ENCODE measurements at places on chromosomes 4 and X. TPM values are rescaled to one million over a fixed set of nuclear protein-coding genes. Genes with fewer than 3 reads are reported as not detected.

DNA sequence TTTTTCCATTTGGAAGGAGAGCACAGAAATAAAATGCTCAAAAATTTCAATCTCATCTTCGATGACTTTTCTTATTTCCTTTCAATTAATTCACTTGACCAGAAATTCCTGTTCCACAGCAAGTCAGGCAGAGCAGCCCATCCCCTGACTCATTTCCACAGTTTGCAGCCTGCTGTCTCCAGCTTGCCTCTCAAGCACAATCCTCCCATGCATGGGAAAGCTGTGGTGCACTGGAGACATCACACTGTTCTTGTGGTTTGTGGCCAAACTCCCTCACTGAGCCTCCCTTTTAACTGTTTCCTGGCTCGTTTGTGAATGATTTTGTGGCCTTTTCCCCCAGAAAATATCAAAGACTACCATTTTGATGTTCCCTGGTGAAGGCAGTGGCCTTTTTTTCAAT, 114.0 kb upstream of the ENPEP start:
- no peak for DNase-seq

NEIL3 gene
- 0.11 TPM for total RNA-seq

DNA sequence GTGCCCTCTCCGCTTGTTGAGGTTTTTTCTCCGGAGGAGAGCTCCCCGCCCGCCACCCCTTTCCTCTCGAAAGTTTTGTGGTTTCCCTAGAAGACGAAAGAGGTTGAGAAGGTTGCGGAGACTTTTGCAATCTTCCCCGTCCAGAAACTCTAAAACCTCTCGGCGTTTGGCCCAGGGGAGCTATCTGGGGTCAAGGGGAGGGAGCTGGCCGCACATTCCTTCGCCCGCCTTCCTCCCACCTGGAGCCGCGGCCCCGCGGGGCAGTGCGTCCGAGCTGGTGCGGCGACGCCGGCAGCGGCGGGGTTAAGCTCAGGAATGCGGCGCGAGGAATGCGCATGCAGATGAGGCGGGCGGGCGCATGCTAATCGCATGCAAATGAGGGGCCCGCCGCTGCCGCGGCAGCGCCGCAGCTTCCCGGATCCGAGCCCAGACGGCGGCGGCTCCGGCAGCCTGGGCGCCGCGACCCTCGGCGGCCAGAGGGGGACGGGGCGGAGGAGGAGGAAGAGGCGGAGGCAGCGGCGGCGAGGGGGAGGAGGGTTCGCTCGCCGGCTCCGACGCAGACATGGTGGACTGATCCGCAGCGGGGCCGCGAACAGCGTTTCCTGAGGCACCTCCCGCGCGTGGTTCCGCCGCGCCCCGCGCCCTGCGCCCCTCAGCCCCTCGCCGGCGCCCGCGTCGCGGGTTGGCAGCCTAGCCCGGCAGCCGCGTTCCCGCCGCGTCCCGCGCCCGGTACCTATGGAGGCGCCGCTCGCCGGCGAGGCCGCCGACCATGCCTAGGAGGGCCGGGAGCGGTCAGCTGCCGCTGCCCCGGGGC, at the start of gene WWC2:
Gene WWC2, plus strand, starts transcription at position 535 of the 814 bp plus-strand sequence. Its CDS starts 235 bp downstream, at position 770.
- peak; percentile 91 for DNase-seq

GRCh38 chrX:44099366-44099765, 126.2 kb upstream of the NDP start:
- no peak for DNase-seq

GRCh38 chr4:8538703-8539567, 41.3 kb upstream of the GPR78 start:
- DNase-seq, result no peak

DNA sequence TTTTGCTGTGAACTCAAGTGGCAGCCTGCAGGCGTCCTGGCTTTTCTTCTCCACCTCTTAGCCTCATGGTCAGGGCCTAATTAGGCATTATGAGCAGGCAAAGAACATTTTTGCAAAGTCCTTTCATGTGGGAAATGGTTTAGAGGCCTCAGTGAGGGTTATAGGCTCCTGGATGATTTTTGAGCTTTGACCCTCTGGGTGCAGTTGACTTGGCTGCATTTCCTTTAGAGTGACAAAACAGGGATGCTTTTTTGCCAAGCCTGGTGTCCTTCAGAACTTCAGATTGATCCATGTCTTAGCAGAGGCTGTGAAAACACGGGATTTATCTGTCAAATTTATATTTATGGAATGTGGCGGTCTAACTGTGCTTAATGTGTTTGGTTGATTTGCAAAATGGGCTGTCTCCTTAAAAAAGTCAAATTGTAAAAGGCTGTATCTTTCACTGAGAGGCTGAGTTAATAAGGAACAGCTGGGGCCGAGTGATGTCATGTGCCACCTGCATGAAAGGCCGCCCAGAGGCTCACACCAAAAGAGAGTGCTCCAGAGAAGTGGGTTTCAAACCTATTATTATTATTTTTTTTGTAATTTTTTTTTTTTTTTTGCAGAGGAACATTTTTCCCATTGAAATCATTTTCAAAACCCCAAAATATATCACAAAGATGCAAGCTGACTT, 192.2 kb upstream of the ARX start:
- DNase-seq, result no peak

DNA sequence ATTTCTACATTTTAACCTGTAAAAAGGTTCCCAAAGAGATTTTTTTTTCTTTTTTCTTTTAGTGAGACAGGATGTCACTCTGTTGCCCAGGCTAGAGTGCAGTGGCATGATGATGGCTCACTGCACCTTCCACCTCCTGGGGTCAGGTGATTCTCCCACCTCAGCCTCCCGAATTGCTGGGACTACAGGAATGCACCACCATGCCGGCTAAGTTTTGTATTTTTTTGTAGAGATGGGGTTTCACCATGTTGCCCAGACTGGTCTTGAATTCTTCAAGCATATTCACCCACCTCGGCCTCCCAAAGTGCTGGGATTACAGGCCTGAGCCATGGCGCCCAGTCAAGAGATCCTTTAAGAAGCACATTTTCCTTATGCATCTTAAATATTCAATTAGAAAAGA, 12.6 kb downstream of the RHOH start:
- no peak for DNase-seq

DNA sequence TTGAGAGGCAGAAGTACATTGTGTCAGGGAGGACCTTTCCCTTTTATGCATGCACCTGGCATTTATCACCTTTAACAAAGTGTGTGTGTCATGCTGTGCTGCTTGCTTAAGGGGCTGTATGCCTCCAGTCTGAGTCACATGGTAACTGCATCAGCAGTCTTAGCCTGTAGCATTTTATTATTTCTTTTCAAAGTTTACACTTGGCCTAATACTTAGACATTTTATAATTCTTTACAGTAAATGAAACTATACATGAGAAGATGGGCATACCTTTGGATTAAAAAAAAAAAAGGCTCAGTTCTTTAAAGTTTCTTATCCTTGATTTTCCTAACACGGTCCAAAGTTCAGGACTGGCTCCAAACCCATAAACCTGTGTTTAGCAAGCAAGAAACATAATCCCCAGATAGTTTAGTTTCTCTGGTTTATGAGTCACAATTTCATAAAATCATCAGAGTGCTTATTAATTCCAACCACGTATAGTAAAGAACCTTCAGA, 14.6 kb downstream of the NPNT start:
- DNase-seq, result no peak

DNA sequence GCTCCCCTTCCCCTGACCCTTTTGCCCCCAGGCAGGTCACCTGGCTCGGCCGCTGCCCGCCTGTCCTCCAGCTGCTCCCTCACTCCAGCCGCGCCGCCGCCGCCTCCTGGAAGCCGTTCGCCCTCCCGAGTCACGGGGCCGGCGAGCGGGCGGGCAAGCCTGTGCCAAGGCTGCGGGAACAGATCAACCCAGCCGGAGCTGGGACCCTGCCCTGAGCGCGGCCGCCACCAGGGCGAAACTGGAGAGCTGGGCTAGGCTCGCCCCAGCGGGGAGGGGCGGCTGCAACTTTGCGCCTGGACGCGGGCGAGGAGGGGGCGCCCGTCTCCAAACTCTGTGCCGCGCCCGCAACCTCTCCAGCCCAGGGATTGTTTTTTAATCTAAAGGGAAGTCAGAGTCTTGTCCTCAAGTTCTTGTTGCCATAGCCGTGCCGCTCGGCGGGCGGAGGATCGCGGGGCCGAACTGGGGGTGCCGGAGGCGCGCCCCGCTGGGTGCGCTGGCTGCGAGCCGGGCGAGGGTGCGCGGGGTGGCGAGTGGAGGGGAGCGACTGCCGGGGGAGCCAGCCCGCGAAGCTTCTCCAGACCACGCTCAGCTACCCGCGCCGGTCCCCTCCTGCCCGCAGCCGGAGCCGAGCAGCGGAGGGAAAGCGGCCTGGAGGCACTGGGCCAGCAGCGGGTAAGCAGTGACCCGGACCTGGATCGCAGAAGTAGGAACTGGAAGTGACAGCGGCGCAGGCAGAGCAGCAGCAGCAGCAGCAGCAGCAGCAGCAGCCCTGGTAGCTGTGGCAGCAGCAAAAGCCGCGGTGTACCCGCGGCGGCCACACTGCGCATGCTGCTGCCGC, 13.4 kb downstream of the ARHGEF6 start:
- DNase-seq, result peak; percentile 72

CPLX1 gene
- 4.8 TPM for total RNA-seq

TLR10 gene
- not detected for total RNA-seq

GRCh38 chrX:51608766-51609165, 9.9 kb downstream of the CENPVL3 start:
- no peak for DNase-seq

MAGEA2B gene
- not detected for total RNA-seq
